ENCODE measurements at places on chromosomes 3 and 15.
A peak's percentile ranks its signal among the peaks of the same experiment; 100 is the strongest.

GRCh38 chr15:75673426-75674235 is 25.9 kb downstream of the SNX33 start:
- peak; percentile 69 for DNase-seq

GRCh38 chr3:54262541-54262940 is 140.2 kb downstream of the CACNA2D3 start:
- DNase-seq: no peak

DNA sequence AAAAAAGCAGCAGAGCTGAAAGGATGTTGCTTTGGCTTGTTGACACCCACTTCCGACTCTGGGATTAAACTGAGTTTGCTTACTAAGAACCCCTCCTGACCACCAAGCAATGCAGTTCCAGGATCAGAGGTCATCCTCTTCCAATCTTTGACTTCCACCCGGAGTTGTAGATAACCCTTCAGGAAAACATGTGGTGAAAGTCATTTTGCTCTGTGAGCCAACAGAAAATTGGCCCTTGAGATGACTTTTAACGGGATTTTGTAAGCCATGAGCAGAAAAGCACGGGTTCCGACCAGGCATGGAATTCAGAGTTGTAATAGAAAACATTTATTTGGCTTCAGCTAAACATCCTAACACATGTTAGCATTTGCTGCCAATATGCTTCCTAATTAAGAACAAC is 171.6 kb upstream of the NR2F2 start:
- DNase-seq: peak; percentile 37

- no peak for DNase-seq
Observed at GRCh38 chr15:60626669-60627068, 147.7 kb upstream of the ICE2 start.

GRCh38 chr15:101067660-101068522 is 148.7 kb downstream of the LRRK1 start:
- no peak for DNase-seq

GRCh38 chr3:134313847-134314587 is 60.2 kb downstream of the AMOTL2 start:
- DNase-seq: no peak

DNA sequence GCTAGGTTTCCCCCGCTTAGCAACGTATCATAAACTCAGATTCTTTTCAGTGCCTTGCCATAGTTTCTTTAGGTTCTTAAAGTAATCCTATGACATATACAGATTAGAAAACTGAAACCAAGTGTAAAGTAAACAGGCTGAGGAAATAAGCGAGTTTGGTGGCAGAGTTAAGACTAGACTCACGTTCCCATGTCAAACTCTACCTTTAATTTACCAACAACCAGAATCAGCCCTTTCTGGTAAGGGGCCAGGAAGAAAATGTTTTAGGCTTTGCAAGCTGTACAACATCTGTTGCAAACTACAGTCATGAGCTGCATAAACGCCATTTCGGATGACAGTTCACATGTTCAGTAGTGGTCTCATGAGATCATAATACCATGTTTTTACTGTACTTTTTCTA is 128.0 kb upstream of the PRICKLE2 start:
- DNase-seq: peak; percentile 71

DNA sequence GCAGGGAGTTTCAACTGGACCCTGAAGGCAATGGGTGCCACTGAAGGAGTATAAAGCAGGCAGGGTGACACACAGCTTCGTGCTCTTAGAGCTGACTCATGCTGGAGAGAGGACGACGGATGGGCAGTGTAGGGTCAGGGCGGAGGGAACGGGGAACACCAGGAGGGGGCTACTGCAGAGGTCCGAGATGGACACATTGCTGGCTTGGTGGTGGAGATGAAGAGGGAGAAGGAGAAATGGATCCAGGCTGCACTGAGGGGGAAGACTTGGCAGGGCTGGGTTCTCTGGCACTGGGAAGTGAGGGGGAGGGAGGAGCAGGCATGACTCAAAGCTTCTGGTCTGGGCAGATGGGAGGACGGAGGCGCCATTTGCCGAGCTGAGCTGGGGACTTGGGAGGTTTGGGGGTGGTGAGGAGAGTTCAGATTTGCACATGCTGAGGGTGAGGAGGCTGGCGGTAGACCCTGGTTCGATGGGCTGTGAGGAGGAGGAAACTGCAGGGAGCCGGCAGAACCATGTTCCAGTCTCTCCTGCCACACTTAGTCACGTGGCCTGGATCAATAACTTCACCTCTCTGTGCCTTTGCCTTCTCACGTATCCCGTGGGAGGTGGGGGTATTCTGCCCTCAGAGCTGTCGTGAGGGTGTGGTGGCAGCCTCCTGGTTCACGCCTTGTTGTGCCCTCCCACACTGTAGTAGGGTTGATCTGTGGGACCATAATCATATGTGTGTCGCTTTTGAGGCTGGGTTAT is 4.6 kb upstream of the KCTD6 start:
- DNase-seq: peak; percentile 55

DNA sequence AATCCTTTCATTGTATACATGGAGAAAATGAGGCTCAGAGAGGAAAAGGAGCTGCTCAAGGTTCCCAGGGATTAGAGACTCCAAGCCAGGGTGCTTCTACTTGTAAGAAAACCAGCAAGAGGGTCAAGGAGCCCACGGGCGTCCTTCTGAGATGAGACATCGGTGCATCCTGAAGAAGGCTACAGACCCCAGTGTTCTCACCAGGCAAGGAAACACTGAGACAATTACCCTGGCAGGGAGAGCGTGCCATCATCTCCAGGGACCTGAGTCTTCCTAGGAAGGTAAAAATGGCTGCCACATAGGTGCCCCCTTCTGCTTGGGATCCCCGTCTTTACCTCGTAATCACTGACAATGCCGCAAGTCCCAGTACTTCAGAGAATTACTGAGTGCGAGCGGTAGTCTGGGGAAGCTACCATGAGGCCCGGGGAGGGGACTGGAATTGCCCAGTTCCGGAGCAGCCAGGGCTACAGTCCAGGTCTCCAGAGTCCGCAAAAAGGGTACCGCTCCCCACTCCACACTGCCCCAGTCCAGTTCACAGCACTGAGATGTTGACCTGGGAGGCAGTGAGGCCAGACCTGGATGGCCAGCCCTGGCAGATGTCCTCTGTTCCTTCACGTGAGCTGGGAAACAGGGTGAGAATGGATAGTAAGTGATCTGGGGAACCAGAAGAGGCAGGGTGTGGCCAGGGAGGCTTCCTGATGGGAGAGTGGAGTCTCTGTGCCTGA is 164.7 kb upstream of the SMAD3 start:
- DNase-seq: no peak
